ENCODE measurements at places on chromosomes 5 and 9. TPM values are rescaled to one million over a fixed set of nuclear protein-coding genes. Genes with fewer than 3 reads are reported as not detected.

Gene HAVCR2
- total RNA-seq, result 5.0 TPM

Gene LHX6
- 1.3 TPM for total RNA-seq

- DNase-seq, result no peak
Observed at GRCh38 chr5:41735213-41735612, 135.0 kb downstream of the OXCT1 start.

- DNase-seq, result no peak
Observed at GRCh38 chr9:72917892-72918509, 34.9 kb downstream of the ALDH1A1 start.

DNA sequence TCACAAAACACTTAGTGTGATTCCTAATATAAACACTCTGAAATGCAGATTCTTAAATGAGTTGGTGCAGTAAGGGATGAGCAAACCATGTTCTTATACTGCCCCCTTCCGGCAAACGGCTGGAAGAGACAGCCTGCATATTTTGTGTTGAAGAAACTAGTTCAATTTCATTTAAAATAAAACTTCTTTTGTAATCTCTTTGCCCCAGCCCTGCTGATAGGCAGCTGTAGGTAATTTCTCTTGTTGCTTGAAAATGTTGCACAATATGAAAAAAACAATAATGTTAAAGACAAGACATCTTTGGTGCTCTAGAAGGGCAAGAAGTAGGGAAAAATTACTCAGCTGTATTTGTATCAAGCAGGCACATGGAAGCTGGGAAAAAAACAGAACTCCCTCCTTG is 89.7 kb upstream of the CCNG1 start:
- DNase-seq, result no peak
